ENCODE measurements at places on chromosomes 5 and 9.
A peak's percentile ranks its signal among the peaks of the same experiment; 100 is the strongest.

DNA sequence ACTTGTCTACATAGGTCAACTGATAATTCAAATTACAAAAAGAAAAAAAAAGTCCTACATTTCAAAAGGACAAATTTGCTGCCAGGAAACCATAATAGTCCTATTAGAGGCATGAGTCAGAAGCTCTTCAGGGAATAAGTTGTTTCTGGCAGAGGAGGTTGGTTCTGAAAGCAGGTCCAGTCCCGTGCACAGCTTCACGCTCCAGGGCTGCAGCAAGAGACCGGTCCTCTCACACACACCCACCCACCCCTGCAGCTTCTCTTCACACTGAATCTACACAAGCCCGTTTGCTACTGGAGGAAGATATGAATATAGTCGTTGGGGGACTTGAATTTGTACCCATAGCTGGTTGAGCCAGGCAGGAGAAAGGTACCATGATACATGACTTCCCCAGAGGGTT is 36.9 kb upstream of the SLC1A3 start:
- no peak for DNase-seq

GRCh38 chr5:14204785-14205321 is 61.7 kb downstream of the TRIO start:
- DNase-seq, result no peak

- no peak for DNase-seq
These were observed 1.7 kb downstream of the CNOT8 start for GRCh38 chr5:154860123-154860522.

- DNase-seq, result no peak
These were observed 88.5 kb downstream of the PRR16 start for GRCh38 chr5:120552638-120553037.

DNA sequence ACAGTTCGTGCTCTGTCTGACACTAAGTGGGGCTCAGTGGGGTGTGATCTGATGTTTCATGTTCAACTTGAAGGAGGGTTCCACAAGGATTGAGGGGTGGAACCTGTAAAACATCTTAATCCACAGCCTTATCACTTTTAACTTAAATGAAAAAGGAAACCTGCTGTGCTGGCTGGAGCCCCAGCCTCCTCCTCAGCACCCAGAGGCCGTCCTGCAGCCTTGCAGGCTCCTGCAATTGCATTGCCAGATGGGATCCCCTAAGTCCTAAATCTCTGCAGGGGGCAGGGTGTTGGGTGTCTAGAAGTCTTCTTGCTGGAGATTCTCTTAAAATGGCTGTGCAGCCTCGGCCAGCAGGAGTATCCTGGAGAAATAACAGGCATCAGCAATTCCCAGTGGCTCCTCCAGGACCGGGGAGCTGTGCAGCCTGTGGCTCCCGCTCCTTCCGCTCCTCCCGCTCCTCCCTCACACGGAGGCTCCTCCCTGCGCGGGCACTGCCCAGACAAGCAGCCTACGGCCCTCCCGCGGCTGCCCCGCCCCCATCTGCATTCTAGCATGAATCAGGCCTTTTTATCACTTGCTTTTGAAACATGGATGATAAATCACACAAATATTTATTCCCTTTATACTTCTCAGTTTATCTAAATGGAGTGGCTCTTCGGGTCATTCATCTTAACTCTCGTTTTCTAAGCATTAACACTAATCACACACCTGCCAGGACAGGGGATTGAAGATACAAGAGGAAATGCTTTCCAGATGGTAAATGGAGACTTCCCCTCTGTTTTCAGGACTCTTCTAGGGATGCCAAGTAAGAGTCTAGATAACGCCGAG is 131.0 kb downstream of the ADAMTS16 start:
- peak; percentile 41 for DNase-seq

- DNase-seq, result no peak
These were observed 18.1 kb upstream of the SCAI start for GRCh38 chr9:125161284-125161918.

Measured in NCI-H1092 treated with DMSO at 0.1 percent for 48 hours (cell line).